ENCODE measurements at places on chromosomes 6 and 20.

- no peak for DNase-seq
Measured at GRCh38 chr6:110395221-110395620, 20.2 kb downstream of the DDO start.

- DNase-seq = no peak
Measured at GRCh38 chr6:2542101-2542857, 208.4 kb downstream of the MYLK4 start.

DNA sequence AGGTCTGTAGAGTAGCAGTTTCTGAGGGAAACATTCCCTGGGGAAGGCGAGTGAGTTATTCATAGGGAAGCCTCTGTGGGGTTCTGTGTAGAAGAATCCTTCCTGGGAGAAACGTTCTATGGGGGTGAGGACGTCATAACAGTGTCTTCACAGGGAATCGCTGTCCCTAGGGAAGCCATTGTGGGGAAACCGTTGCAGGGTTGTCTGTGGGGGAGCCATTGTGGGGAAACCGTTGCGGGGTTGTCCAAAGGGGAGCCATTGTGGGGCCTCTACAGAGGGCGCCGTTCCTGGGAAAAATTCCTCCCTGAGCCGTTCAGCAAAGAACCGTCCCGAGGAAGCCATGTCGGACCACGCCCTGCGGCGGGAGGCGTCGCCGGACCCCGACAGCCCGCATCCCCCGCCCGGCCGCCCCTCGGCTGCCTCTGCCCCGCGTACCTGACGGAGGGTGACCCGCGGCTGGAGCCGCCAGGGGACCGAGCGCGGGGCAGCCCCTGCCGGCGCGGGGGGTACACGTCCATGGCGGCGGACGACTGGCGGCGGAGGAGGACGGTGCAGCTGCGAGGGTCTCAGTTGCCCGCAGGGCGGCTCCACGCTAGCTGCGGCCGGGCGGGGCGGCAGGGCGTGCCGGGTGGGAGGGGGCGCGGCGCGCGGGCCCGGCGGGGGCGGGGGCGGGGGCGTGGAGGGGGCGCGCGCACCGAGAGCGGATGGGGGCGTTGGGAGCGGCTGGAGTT, at the start of gene DNAAF9:
Gene DNAAF9 (minus strand): TSS at position 630 of the 731 bp plus-strand sequence. CDS start 112 bp downstream, at position 518.
- peak; percentile 83 for DNase-seq

DNA sequence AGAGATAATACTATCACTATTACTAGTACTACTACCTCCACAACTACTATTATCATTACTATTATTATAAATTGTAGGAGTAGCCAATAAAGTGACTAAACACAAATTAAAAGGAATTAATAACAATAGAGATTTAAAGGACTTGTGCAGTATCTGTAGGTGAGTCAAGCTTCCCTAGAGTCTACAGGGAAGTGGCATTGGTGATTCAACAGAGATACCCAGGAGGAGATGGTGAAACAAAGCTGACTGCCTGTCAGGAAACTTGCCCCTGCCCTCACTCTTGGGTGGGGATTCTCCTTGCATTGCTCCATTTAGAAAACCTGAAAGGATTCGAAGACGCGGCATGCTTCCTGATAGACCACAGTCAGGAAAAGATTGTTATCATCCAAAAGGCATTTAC, 23.3 kb upstream of the BCLAF1 start:
- no peak for DNase-seq

GRCh38 chr6:40352006-40352405, 235.2 kb downstream of the LRFN2 start:
- peak; percentile 24 for DNase-seq

DNA sequence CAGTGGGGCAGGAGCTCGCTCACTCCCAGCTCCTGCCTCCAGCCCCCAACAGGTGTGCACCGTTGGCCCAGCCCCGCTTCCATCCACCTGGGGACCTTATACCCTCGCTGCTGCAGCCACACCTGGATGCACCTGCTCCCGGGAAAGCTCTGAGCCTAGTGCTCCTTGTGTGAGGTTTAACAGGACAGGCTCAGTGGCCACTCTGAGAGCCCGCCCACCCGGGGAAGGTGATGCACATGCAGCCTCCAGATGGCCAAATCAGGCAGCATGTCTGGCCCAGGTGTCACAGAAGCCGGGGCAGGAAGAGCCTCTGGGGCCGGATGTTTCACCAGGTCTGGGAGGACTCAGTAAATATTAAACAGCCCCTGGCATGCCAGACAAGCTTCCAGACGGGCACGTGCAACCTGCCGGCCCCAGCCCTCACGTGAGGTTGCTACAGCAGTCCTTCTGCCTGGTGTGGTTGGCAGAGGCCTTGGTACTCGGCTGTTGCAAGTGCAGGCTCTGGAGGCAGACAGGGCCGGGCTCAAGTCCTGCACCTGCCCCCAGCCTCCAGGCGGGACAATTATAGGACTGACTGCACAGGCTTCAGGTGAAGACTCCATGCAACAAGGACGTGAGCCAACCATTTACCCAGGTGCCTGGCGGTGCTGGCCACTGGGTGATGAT, 66.9 kb downstream of the RIPOR3 start:
- DNase-seq = no peak

- DNase-seq = no peak
Measured at GRCh38 chr6:2535506-2535905, 215.2 kb downstream of the MYLK4 start.

DNA sequence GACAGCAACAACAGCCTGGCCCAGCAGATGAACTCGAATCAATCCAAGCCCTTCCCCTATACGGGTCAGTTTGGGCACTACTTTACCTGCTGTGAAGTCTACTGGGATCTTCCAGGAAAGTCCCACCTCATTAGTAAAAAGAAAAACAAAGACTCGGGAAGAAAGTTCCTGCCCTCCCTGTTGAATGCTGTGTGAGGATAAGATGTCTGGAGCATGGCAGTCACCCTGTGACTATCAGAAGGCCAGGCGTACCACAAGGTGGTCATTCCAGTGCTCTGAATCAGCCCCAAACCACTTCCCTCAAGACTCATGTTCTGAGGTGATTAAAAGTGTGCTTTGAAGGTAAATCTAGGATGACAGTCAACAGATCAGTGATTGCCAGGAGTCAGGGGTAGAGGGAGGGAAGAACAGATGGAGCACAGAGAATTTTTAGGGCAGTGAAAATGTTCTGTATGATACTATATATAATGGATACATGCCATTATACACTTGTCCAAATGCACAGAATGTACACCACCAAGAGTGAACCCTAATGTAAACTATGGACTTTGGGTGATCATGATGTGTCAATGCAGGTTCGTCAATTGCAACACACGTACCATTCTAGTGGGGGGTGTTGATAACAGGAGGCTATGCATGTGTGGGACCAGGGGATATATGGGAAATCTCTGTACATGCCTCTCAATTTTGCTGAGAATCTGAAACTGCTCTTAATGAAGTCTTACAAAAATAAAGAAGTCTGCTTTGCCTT, 14.7 kb downstream of the FKBP1A start:
- peak; percentile 63 for DNase-seq

DNA sequence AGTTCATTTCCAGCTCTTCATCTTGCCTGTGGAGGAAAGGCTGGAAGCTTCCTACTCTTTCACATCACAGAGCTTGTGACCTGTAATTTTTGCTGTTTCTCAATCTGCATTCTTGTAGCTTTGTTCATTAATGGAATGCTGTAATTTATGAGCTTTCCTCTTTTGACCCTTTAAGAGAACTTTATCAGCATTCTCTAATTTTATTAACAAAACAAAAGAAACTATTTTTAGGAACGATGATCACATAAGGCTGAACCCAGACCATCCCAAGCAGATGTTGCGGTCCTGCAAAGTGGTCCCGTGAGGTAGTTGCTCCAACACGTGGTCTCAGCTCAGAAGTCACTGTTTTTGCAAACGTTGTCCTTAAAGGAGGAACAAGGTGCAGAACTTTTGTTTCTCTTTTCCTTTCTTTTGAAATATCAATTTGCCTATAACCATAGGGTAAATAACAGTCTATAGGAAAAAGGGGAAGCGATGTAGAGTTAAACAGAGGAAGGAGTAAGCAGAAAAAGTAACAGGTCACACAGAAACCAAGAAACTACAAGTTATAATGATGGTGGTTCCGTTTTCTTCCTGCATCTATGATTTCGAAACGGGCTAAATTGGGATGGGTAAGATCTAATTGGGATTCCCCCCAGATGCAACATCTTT, 121.3 kb upstream of the PHACTR1 start:
- peak; percentile 59 for DNase-seq

GRCh38 chr20:43925215-43925614, 10.6 kb downstream of the TOX2 start:
- DNase-seq = no peak

DNA sequence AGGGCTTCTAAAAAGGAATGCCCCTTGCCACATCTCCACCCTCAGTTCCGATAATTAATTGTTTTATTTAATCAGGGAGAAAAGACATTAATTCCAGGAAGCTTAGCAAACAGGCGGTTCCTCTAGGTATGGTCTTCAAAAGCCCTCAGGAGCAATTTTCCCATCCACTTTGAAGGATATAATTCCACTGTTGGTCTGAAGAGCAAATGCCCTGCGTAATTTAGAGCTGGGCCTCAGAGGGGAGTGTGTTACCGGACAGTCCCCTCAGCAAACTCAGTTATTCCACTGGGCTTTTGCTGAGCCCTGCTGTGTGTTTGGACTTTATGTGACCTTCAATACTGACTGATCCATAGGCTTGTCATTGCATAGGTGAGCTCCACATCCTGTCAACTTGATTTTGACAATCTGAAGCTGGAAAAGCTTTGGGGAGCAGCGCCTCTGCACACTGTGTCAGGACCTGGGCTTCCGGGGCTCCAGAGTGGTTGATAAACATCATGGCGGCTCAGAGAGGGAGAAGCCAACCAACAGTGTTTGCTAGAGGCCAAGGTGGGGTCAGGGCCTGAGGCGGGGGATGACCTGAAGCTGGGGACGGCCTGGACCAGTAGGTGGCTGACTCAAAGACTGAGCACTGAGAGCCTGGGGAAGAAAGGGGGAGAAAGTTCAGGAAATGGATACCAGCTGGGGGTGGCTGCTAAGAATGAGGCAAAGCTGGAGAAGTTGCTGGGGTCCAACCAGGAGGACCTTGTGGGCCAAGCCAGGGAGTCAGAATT, 43.5 kb downstream of the PPP1R14C start:
- no peak for DNase-seq

GRCh38 chr6:34098045-34098936, 47.6 kb downstream of the GRM4 start:
- DNase-seq = no peak

DNA sequence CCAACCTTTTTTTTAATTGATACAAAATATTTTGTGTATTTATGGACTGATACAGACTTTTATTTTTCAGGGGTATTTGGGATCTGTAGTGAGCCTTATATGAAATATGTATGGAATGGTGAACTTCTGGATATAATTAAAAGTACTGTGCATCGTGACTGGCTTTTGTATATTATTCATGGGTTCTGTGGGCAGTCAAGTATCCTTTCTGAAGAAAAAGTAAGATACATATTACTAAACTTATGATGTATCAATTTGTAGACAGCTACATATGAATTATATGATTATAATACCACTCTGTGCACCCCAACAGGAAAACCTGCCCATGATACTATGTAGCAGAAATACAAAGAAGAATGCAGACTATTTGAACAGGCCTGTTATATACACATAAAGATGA, 47.2 kb downstream of the FIG4 start:
- peak; percentile 39 for DNase-seq

DNA sequence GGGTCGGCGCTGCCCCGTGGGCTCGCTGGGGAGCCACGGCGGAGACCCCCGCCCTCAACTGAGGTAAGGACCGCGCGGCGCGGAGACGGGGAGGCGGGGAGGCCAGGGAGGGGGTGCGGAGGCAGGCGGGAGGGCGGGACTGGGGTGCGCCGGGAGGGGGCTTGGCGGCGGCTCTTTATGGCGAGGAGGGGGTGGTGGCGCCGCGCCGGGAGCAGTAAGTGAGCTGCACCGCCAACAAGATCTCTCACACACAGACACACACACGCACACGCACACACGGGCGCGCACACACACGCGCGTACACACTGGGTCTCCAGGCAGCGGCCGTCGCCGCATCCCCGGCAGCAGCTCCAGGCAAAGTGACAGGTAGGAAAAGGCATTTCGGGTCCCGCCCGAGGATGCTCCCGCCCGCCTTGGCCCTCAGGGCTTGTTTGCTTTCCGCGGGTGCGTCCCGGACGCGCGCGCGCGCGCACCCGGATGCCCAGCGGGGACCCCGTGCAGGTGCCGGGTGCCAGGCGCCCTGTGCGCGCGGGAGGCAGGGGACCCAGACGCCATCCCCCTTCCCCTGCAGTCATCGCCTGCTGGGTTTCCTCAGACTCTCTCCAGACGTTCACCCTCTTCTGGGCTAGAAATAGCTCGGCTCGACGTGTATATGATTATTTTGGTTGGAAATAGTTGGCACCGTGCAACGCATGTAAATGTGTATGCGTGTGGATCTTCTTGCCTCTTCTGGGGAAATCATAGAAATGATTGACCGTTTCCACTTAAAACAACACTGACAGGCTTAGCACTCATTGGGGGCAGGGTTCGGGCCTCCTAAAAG, at the start of gene PLCB4:
Gene PLCB4 (plus strand): TSS at position 247 of the 823 bp plus-strand sequence. CDS start 238,728 bp downstream, outside the sequence.
- peak; percentile 25 for DNase-seq

GRCh38 chr20:23889775-23890187, 10.2 kb upstream of the CST5 start:
- peak; percentile 57 for DNase-seq

- DNase-seq = peak; percentile 11
Measured at GRCh38 chr20:60283281-60283680, 325.1 kb downstream of the CDH26 start.

- no peak for DNase-seq
Measured at GRCh38 chr20:19115581-19115980, 96.9 kb upstream of the SLC24A3 start.

DNA sequence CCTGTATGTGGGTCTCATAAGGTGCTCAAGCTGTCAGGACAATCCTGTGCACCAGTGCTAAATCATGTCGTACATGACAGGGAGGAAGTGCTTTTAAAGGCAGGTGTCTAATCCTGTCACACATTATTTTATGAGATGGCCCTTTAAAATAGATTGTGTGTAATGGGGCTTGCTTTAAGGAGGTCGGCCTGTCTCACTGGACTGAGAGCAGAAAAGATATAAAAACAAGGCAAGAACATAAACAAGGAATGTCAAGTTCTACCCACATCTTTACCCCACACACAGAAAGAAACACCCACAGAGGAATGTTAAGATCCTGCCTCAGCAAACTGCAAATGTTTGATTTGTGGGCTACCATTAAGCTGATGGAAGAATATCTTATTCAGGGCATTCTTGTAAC, 279.0 kb downstream of the FOXA2 start:
- no peak for DNase-seq

- DNase-seq = peak; percentile 30
Measured at GRCh38 chr6:169115632-169116031, 138.0 kb downstream of the THBS2 start.

- DNase-seq = peak; percentile 1
Measured at GRCh38 chr20:11311659-11312224, 606.0 kb upstream of the BTBD3 start.

- DNase-seq = peak; percentile 85
Measured at GRCh38 chr6:139820210-139820609, 445.8 kb upstream of the CITED2 start.

DNA sequence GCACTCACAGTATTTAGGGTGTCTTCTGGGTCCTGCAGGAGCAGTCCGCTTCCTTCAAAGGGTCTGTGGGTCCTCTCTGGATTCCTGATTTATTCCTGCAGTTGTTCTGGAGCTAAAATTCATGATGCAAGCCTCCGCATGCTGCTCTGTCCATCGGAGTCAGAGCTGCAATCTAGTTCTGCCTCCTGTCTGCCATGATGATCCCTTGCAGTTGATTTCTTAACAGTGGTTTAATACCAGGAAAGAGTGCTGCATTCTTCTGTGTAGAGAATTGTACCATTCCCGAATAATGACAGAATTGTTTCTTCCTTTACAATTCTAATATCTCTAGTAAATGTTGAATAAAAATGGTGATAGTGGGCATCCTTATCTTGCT, 72.0 kb upstream of the B3GAT2 start:
- no peak for DNase-seq

- no peak for DNase-seq
Measured at GRCh38 chr6:138440296-138440695, 36.3 kb downstream of the HEBP2 start.

GRCh38 chr20:63847237-63848002, 13.9 kb upstream of the ABHD16B start:
- DNase-seq = no peak

Measured in fibroblast of mammary gland (primary cell).